ENCODE measurements at places on chromosomes 12 and 14.

GRCh38 chr12:113748707-113749432 is 217.3 kb downstream of the RBM19 start:
- DNase-seq, result no peak

- DNase-seq, result no peak
Observed at GRCh38 chr12:51330186-51330585, 6.2 kb upstream of the BIN2 start.

- no peak for DNase-seq
Observed at GRCh38 chr12:68633614-68634558, 23.2 kb downstream of the RAP1B start.

- no peak for DNase-seq
Observed at GRCh38 chr12:29291226-29291625, 89.7 kb downstream of the ERGIC2 start.

DNA sequence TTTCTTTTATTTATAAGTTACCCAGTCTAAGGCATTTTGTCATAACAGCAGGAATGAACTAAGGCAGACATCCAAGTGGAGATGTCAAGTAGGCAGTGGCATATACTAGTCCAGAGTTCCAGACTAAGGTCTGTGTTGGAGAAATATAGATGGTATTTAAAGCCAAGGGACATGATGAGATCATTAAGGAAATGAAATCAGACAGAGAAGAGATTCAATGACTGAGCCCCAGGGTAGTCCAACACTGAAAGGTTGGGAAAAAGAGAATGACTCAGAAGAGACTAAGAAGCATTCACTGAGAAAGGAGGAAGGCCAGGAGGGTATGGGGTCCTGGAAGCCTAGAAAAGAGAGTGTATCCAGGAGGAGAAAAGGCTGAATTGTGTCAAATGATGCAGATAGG is 442.2 kb upstream of the CCDC196 start:
- no peak for DNase-seq

- no peak for DNase-seq
Observed at GRCh38 chr12:53450936-53451335, 966 bp upstream of the PCBP2 start.

- DNase-seq, result peak; percentile 2
Observed at GRCh38 chr12:108773798-108774788, 42.8 kb upstream of the CORO1C start.

DNA sequence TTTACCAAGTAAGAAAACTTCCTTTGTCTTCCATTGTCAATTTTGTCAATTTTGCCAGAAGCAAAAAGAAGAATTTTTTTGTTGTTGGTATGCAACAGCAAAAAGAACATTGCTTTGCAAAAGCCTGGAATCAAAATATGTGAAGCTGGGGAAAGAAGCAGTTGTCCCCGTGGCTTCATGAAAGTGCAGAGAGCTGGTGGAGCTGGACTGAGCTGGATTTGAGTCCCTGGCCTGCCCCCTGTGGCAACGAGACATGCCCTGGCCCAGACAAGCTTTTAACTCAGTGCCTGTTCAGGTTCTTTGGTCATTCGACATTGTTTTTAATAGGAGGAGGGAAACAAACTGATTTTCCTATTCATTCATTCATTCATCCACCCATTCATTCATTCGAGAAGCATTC is 70.3 kb downstream of the SLC15A4 start:
- no peak for DNase-seq

GRCh38 chr14:101916816-101917412 is 47.5 kb upstream of the DYNC1H1 start:
- DNase-seq, result no peak

DNA sequence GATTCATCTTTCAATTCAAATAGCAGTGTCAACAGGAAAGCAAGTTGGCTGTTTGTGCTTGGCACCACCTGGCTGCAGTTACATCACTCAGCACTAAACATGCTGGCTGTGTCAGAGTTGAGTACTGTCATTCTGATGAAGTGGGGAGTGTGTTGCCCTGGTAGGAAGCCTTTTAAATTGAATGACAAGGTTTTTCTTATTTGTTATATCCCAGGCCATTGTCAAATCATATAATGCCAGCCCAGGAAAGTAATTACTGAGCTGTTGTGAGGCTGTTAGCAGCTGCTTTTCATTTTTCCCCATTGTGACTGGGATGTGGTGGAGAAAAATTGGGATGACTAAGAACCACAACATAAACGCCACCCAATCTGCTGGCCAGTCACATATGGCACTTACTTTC is 106.5 kb upstream of the PRKD1 start:
- no peak for DNase-seq

GRCh38 chr14:73610687-73611086 is 1.6 kb upstream of the ACOT6 start:
- DNase-seq, result no peak

GRCh38 chr14:53807542-53807941 is 149.1 kb downstream of the BMP4 start:
- no peak for DNase-seq

DNA sequence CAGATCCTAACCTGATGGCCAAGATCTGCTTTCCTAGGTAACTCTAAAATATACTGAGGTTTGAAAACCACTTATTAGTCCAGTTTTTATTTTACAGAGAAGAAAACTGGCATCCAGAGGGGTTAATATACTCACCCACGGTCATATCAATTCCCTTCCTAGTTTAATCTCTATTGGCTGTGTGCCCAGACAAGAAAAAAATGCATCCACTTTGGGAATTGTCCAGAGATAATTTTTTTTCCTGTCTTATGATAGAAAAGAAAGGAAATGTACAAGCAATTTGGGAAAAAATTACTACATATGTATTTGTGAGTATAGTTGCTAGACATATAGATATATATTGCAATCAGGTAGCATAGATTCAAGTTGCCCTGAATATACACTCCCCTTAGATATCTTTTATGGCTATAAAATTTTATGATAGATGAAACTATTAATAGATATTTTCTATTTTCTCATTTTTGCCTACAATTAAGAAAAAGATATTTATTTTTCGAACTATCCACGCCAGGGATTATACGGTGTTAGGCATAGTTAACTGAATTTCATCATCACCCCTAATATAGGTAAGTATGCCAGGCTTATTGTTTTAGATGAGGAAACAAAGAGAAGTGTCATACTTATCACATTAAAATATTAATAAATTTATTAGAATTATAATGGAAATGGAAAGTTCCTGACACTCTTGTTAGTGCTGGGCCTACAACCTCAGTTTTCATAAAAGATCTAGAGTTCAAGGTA is 100.5 kb upstream of the SLC38A2 start:
- no peak for DNase-seq

Measured in amniotic stem cell (primary cell).